Memory B cell (primary cell): ENCODE measurements at places on chromosomes 2 and 18.
A peak's percentile ranks its signal among the peaks of the same experiment; 100 is the strongest.

DNA sequence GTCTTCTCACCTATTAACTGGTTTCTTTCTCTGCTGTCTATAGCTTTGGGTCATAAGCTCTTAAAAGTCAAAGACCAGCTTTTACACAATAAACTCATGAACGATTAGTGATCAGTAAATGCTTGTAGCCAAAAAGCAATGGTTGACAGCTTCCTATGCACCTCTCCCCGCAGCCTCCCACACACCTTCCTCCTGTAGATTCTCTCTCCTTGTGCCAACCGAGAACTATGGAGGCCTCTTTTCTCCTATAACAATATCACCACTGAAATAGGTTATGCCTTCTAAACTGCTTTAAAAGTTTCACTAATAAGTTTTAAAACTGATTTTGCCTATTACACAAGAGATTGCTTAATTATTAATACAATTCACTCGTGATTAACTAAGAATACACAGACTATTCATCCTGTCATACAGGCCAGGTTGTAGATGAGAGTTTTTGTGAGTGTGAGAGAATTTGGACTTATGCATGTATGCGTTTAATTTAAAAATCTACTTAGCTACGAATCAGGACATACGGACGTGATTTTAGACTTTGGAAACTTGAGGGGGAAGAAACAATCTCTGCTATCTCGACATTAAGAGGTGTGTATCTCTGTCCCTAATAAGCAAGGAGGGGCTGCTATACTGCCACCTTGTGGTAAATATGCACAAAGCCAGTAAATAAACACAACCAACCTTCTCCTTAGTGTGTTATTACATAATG lies 229.1 kb upstream of the RBBP8 start:
- no peak for DNase-seq
- peaks cover 3% of the 10 kb centered on the region for H3K27me3 ChIP-seq
- no peaks in the 10 kb centered on the region for H3K4me1 ChIP-seq

DNA sequence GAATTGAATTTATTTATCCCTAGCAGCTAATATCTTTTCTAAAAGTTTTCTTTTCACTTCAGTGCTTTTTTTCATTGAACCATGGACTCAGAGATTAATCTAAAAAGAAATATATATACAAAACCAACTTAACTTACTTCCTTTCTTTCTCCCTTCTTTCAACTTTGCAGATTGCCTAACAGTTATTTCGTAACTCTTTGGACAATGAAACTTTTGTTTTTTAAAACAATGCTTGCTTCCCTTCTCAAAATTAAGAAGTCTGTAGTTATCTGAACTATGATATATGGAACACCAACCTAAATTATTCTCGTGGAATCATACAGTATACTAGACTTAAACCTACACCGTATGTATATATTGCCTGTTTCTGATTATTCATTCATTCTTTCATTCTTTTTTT lies 62.9 kb downstream of the MIB1 start:
- H3K27me3 ChIP-seq, result no peaks in the 10 kb centered on the region
- H3K27ac ChIP-seq, result no peak overlapping the region
- no peak overlapping the region for H3K4me3 ChIP-seq

- no peak overlapping the region for H3K27ac ChIP-seq
- peaks cover 2% of the 10 kb centered on the region for H3K36me3 ChIP-seq
- no peaks in the 10 kb centered on the region for H3K27me3 ChIP-seq
- no peak overlapping the region for H3K4me3 ChIP-seq
- H3K4me1 ChIP-seq, result peaks cover 18% of the 10 kb centered on the region
These were observed 27.8 kb downstream of the MEX3C start for GRCh38 chr18:51169731-51170130.

GRCh38 chr2:136582628-136583205 lies 182.6 kb upstream of the THSD7B start:
- H3K36me3 ChIP-seq, result no peaks in the 10 kb centered on the region
- peaks cover 2% of the 10 kb centered on the region for H3K27me3 ChIP-seq
- no peaks in the 10 kb centered on the region for H3K4me1 ChIP-seq
- no peak overlapping the region for H3K4me3 ChIP-seq
- no peak overlapping the region for H3K27ac ChIP-seq

DNA sequence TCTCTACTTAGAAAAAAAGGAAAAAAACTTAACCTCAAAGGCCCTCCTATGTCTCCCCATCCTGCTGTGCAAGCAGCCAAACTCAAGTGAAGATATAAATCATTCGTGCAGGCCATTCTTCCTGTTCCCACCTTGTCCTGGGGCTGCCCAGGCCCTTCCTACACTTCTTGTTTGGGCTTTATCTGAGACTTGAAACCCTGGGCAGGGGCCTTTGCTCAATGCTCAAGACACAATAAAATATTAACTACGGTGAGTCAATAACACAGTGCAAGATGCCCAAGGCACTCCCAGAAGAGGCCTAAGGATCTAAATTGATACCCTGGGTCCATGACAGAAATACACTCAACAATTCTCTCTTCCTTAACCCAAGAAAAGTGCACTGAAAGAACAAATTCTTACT lies 67.6 kb downstream of the TBC1D8 start:
- no peak overlapping the region for H3K27ac ChIP-seq
- no peaks in the 10 kb centered on the region for H3K36me3 ChIP-seq
- no peak overlapping the region for H3K4me3 ChIP-seq
- peaks cover 8% of the 10 kb centered on the region for H3K4me1 ChIP-seq

GRCh38 chr2:72949642-72950041 lies 32.3 kb downstream of the EMX1 start:
- H3K4me3 ChIP-seq, result no peak overlapping the region
- H3K36me3 ChIP-seq, result peaks cover 5% of the 10 kb centered on the region
- H3K27ac ChIP-seq, result no peak overlapping the region
- no peak for DNase-seq
- peaks cover 2% of the 10 kb centered on the region for H3K27me3 ChIP-seq

GRCh38 chr2:69216535-69217332 lies 170.3 kb downstream of the GFPT1 start:
- H3K4me3 ChIP-seq, result no peak overlapping the region
- H3K4me1 ChIP-seq, result no peaks in the 10 kb centered on the region
- no peak for DNase-seq

GRCh38 chr18:11289248-11289647 lies 139.9 kb upstream of the PIEZO2 start:
- H3K36me3 ChIP-seq, result no peaks in the 10 kb centered on the region
- no peak for DNase-seq
- H3K27me3 ChIP-seq, result peaks cover 1% of the 10 kb centered on the region
- H3K27ac ChIP-seq, result no peak overlapping the region
- no peak overlapping the region for H3K4me3 ChIP-seq
- no peaks in the 10 kb centered on the region for H3K4me1 ChIP-seq

DNA sequence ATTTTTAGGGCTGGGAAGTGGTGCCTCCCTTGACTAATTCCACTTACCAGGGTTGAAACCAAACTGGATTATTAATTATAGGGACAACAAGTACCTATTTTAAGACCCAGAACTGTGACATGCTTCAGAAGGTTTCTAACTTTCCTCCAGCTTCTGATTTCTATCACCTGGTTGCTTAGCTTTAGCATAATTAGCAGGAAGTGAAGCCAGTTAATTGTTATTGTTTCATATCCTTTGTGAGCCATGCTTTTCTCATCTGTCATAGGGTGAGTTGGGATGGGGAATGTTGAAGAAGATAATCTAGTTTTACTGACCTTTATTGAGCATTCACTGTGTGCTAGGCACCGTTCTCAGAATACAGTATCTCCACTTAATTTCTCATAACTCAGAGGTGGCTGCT lies 3.2 kb downstream of the YPEL5 start:
- peak overlapping the region; percentile 64 for H3K4me3 ChIP-seq
- peaks cover 32% of the 10 kb centered on the region for H3K4me1 ChIP-seq
- peaks cover 22% of the 10 kb centered on the region for H3K36me3 ChIP-seq
- no peak for DNase-seq
- H3K27ac ChIP-seq, result peak overlapping the region; percentile 99

- H3K27me3 ChIP-seq, result no peaks in the 10 kb centered on the region
- peak overlapping the region; percentile 91 for H3K27ac ChIP-seq
- no peak for DNase-seq
- peaks cover 2% of the 10 kb centered on the region for H3K36me3 ChIP-seq
- H3K4me1 ChIP-seq, result peaks cover 71% of the 10 kb centered on the region
These were observed 82.1 kb downstream of the MAP4K4 start for GRCh38 chr2:101779656-101780055.

DNA sequence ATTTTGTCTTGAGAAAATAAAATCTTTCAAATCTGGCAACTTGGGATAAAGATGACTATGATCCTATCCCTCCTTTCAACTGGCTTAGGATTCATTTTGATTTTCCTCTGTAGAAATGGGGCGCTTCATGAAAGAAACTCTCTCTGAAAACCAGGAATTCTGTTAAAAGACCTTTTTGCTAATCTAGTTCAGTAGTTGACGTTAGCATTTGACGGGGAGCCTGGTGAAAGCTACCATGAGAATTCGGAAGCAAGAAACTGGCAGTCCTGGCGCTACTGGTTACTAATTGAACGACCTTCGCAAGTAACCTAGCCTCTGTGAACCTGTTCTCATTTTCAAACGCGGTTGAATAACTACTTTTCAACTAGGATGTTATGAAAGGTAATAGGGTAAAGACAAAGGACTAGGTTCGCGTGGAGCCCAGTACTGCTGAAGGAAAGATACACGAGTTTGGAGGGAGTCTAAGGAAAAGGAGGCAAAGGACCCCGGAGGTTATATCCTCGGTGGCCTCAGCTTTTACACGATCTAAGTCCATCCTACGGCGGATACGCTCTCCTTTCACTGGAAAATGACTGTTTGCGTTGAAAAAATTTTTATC lies 604 bp upstream of the STK11IP start:
- DNase-seq, result no peak
- H3K36me3 ChIP-seq, result peaks cover 13% of the 10 kb centered on the region
- peaks cover 12% of the 10 kb centered on the region for H3K27me3 ChIP-seq
- peak overlapping the region; percentile 90 for H3K4me3 ChIP-seq

DNA sequence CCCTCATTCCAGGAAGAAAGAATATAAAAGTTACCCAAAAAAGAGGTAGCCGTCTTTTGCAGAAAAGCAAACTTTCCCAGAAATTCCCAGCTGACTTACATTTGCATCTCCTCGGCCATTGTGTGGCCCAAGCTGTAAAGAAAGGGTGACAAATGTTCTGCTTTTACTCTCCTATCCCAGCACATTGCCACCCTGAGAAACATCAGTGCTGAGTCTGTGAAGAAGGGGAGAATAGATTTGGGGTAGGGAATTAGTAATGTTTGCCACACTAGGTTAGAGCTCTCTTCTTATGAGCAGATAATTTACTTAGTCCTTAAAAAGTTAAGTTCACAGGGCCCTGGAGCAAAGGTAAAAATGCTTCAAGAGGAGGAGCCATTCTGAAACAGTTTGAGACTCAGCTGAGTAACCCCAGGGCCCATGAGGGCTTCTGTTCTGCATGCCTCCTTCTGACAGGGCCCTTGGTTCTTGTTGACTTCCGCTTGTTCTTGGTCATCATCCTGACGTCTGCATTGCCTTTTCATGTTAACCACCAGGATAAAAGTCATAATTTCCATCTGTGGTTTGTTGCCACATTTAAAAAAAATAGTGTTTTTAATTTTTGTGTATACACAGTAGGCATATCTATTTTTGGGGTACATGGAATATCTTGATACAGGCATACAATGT lies 550.7 kb downstream of the RNF144A start:
- H3K4me1 ChIP-seq, result no peaks in the 10 kb centered on the region
- H3K36me3 ChIP-seq, result no peaks in the 10 kb centered on the region
- peaks cover 5% of the 10 kb centered on the region for H3K27me3 ChIP-seq
- H3K27ac ChIP-seq, result no peak overlapping the region
- no peak for DNase-seq
- no peak overlapping the region for H3K4me3 ChIP-seq

DNA sequence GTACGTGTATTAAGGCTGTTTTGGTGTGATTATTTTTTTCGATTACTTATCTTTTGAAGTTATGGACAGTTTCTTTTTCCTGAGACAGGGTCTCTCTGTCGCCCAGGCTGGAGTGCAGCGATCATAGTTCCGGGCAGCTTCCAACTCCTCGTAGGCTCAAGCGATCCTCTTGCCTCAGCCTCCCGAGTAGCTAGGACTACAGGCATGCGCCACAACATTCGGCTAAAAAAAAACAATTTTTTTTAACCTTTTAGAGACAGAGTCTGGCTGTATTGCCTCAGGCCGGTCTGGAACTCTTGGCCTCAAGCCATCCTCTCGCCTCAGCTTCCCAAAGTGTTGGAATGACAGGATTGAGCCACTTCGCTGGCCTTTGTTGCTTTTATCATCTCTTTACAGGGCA lies 945 bp downstream of the HAT1 start:
- H3K4me3 ChIP-seq, result peak overlapping the region; percentile 98
- H3K36me3 ChIP-seq, result peaks cover 4% of the 10 kb centered on the region
- H3K27ac ChIP-seq, result peak overlapping the region; percentile 94
- H3K4me1 ChIP-seq, result peaks cover 15% of the 10 kb centered on the region

- H3K27ac ChIP-seq, result no peak overlapping the region
- H3K4me1 ChIP-seq, result peaks cover 12% of the 10 kb centered on the region
- H3K36me3 ChIP-seq, result no peaks in the 10 kb centered on the region
- H3K4me3 ChIP-seq, result no peak overlapping the region
- no peak for DNase-seq
- H3K27me3 ChIP-seq, result no peaks in the 10 kb centered on the region
These were observed 99.4 kb upstream of the BCL11A start for GRCh38 chr2:60652832-60653340.

DNA sequence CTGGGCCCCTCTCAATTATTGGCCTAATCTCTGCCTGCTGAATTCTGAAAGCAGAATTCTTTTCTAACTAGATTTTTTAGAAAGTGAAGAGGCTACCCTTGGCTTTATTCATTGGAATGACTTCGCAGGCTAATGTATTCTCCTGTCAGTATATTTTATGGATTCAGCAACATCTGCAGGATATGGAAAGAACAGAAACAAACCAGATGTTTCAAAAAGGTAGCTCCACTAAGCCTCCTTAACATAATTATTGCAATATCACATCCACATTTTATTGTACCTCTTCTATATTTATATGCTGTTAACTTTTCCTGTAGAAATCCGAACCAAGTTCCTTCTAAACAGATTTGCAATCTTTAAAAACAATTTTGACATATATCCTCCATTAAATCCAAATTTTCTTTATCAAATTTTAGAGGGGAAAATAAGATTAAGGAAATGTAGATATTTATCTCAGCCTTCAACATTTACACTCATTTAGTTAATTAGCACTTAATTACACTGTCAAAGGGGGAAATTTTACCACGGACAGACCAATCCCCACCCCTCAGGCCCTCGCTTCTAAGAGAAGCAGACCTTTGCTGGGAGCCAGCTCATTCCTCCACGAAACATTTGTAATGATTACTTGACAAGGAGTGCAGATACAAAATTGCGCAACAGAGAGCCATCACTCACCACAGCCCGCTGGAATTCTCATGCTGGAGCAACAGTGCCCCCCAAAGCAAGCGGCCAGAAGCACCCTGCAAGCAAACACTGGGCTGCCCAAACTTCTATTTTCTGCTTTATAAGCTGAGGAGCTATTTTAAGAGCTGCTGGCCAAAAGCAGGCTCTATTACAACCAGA lies 253.4 kb downstream of the ETAA1 start:
- no peak overlapping the region for H3K27ac ChIP-seq
- H3K4me1 ChIP-seq, result no peaks in the 10 kb centered on the region
- no peaks in the 10 kb centered on the region for H3K27me3 ChIP-seq
- H3K36me3 ChIP-seq, result no peaks in the 10 kb centered on the region
- no peak overlapping the region for H3K4me3 ChIP-seq

GRCh38 chr2:10084223-10084865 lies 4.1 kb upstream of the CYS1 start:
- H3K36me3 ChIP-seq, result no peaks in the 10 kb centered on the region
- no peak overlapping the region for H3K4me3 ChIP-seq
- H3K4me1 ChIP-seq, result peaks cover 8% of the 10 kb centered on the region
